ENCODE measurements at places on chromosomes 6 and 20. TPM values are rescaled to one million over a fixed set of nuclear protein-coding genes. Genes with fewer than 3 reads are reported as not detected.
A peak's percentile ranks its signal among the peaks of the same experiment; 100 is the strongest.

DNA sequence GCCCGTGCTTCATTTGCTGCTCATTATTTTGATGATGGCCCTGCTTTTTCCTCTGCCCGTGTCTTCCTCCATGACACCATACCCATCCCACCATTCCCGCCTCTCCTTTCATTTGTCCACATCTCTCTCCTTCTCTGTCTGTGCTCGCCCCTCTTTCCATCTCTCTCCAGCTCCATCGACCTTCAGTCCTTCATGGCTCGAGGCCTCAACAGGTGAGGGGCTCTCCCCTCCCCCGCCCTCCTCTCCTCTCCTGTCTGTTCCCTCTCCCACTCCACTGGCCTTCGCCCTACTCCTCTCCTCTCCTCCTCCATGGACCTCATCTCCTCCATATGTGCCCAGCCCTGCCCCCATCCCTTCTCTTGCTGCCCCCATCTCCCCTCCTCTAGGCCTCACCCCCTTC is 12.1 kb upstream of the ZBTB9 start:
- H3K36me3 ChIP-seq, result peaks cover 50% of the 10 kb centered on the region
- H3K4me3 ChIP-seq, result no peak overlapping the region
- H3K27me3 ChIP-seq, result no peaks in the 10 kb centered on the region
- H3K27ac ChIP-seq, result no peak overlapping the region
- no peaks in the 10 kb centered on the region for H3K4me1 ChIP-seq
- no peak for DNase-seq

GRCh38 chr6:170007468-170008293 is 256.3 kb downstream of the ERMARD start:
- H3K4me1 ChIP-seq, result peaks cover 16% of the 10 kb centered on the region
- H3K27me3 ChIP-seq, result peaks cover 6% of the 10 kb centered on the region
- no peak for DNase-seq
- no peak overlapping the region for H3K4me3 ChIP-seq

- no peak overlapping the region for H3K27ac ChIP-seq
- peak; percentile 59 for DNase-seq
- peaks cover 14% of the 10 kb centered on the region for H3K4me1 ChIP-seq
- H3K27me3 ChIP-seq, result peaks cover 18% of the 10 kb centered on the region
- H3K4me3 ChIP-seq, result peak overlapping the region; percentile 47
These were observed 154.9 kb downstream of the OR2B2 start for GRCh38 chr6:27757307-27757706.

The ADAT2 gene
- total RNA-seq, result 6.2 TPM

DNA sequence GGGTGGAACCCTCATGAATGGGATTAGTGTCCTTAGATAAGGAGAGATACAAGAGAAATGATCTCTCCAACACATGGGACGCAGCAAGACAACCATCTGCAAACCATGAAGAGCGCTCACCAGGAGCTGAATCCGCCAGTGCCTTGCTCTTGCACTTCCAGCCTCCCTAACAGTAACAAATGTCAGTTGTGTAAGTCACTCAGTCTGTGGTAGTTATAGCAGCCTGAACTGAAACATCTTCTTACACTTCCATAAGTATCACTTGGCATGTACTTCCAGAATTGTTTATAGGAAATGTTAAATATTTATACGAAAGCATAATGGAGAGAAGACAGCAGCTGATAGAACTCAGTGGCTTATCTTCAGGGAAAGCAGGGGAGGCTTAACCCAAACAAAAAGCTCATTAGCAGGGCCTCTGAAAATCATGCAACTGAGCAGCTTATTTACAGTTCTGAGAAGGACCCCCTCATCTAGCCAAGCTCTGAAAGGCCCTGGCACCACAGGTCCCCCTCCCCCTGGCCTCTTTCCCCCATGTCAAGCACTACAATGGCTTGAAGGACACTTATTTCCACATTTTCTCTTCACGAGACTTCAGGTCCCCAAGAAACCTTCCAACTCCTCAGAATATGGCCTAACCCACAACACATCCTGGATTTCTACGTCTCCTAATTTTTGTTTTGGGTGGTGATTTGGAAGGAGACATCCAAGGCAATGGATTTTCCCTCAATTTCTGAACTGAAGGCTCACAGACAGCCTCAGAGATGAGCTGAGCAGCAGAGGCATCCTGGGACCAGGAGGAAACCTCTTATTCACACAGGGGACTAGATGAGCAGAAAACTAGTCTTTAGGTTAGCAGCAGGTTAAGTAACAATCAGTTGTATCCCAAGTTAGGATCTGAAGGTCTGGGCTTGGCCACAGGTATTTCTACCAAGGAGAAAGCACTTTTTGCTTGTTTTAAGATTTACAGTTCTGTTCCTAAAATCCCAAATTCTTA is 49.1 kb downstream of the GCLC start:
- H3K27ac ChIP-seq, result no peak overlapping the region
- peaks cover 27% of the 10 kb centered on the region for H3K36me3 ChIP-seq
- no peaks in the 10 kb centered on the region for H3K27me3 ChIP-seq
- peaks cover 3% of the 10 kb centered on the region for H3K4me1 ChIP-seq

- H3K27me3 ChIP-seq, result peaks cover 8% of the 10 kb centered on the region
- H3K4me3 ChIP-seq, result no peak overlapping the region
- no peaks in the 10 kb centered on the region for H3K36me3 ChIP-seq
These were observed 13.4 kb upstream of the CSNK2A1 start for GRCh38 chr20:556984-557383.

The KHDC1L gene
- total RNA-seq, result not detected
